ENCODE measurements at places on chromosomes 2 and 18. TPM values are rescaled to one million over a fixed set of nuclear protein-coding genes. Genes with fewer than 3 reads are reported as not detected.

Gene IL37
- not detected for total RNA-seq

Gene GNLY
- total RNA-seq, result 15.0 TPM

Gene COLEC12
- total RNA-seq, result not detected

Gene IL1RL2
- 0.60 TPM for total RNA-seq

Gene COL5A2
- 9.5 TPM for total RNA-seq

Gene HMSD
- total RNA-seq, result 6.8 TPM

Gene AQP4
- total RNA-seq, result 0.15 TPM

Gene DTNA
- total RNA-seq, result 0.24 TPM

Gene RESP18
- not detected for total RNA-seq

Gene SF3B6
- total RNA-seq, result 146 TPM

Gene FAM161A
- 2.5 TPM for total RNA-seq

Gene CCDC148
- total RNA-seq, result 0.14 TPM

Gene LYG2
- total RNA-seq, result not detected

Gene TMEM200C
- total RNA-seq, result not detected

Gene C2orf80
- not detected for total RNA-seq

Gene TMEM198
- total RNA-seq, result 3.6 TPM

Gene GCFC2
- 42.1 TPM for total RNA-seq

Gene LRRC30
- not detected for total RNA-seq

Gene IFIH1
- 17.2 TPM for total RNA-seq

Gene TANC1
- 0.33 TPM for total RNA-seq

Gene NT5C1B
- not detected for total RNA-seq

Gene FN1
- total RNA-seq, result 3.9 TPM

Gene LCT
- total RNA-seq, result 0.10 TPM
